Pulmonary artery endothelial cell (primary cell): ENCODE measurements at places on chromosomes 13 and 19.

DNA sequence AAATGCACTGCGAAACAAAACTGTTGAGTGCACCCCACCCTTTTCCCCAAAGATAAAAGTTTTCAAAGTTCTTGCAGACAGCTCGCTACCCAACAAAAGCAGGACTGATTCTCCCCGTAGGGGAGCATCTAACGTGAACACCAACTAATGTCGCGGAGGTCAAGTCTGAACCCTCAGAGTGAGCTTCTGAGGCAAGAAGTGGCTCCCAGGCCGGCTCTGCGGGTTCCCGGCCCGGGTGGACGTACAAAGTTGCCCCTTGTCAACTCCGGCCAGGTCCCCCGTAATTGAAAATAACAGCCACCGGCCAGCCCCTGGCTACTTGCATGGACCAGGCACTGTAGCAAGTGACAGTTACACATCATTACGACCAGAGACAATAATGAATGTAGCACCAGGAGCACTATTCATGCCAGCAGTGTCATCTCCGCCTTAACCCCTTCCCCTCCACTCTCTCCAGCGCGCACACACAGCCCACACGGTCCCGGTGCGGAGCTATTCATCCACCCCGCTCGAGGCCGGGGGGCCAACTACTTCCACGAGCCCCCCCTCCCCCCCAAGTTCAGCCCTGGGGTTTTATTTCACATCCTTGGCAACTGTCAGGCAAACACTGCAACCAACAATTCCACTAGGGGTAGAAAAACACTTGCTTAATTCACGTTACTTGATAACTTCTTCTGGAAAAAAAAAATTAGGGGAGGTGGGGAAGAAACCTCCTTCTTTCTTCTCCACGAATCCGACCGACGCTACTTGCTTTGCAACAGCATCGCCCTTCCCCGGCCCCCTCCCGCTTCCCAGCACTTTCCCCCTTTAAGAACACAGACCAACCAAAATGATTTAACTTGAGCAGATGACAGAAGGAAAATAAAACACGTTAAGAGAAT is 1.2 kb downstream of the KLF12 start:
- DNase-seq, result no peak

GRCh38 chr13:112990783-112991182 is 21.8 kb downstream of the MCF2L start:
- DNase-seq, result no peak

DNA sequence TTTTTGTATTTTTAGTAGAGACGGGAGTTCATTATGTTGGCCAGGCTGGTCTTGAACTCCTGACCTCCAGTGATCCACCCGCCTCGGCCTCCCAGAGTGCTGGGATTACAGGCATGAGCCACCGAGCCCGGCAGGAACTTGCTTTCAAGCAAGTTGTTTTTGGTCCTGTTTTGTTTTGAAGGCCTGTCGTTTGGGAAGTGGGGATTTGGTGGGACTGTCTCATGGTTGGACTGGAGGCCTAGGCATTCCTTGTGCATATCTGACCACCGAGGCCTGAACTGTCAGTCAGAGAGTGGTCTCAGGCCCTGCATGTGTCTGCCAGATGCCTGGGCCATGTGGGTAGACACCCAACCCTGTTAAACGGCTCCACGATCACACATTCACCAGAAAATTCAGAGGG is 26.3 kb downstream of the UBXN6 start:
- DNase-seq, result no peak

DNA sequence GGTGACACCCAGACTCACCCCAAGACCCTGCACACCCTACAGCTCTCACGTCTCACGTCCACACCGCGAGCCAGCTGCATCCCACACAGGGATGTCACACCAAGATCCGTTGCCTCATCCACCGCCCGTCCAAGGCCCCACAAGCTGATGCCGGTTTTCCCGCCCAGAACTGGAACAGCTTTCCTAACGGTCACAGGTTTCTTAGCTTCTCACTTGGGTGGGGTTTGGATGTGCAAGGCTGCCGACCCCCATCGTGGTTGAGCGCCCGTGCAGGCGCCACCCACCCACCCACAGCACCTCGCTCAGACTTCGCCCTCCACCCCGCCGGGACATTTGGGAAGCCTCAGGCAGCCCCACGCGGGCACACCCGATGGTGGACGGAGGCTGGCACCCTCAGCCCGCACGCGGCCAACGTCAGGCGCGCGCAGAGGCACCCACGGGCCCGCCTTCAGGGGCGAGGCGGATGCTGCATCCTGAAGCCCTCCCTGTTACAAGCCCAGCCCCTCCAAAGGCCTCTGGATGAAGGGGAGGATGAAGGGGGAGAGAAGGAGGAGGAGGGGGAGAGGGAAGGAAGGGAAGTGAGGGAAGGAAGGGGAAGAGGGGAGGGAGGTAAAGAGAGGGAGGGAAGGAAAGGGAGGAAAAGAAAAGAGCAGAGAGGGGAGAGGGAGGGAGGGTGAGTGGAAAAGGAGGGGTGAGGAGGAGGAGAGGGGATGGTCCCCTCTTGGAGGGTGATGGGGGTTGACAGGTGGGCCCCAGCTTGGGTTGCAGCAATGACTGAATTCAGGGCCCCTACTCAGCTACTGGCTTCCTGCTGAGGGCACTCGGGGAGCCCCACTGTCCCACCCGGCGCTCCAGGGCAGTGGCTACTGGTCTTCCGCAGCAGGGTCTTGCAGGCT is 12.8 kb downstream of the ONECUT3 start:
- no peak for DNase-seq

- DNase-seq, result no peak
Observed at GRCh38 chr13:106466691-106467426, 68.6 kb downstream of the EFNB2 start.

DNA sequence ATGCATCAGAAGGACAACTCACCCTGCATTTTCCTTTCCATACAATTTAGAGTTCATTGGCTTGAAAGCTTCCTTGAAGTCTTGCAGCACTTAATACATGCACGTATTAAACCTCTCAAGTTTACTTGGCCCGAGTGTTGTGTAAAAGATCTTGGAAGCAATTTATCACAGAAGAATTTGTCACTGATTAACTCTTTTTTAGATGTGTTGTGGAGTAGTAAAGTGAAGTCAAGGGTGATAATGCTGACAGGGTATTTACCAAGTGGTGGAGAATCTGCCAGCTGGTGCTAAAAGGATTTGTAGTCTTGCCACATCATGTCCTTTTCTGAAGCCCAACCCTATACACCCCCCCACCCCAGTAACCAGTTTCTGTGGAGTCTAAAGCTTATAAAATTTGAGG is 421.0 kb upstream of the MIR17HG start:
- DNase-seq, result no peak

DNA sequence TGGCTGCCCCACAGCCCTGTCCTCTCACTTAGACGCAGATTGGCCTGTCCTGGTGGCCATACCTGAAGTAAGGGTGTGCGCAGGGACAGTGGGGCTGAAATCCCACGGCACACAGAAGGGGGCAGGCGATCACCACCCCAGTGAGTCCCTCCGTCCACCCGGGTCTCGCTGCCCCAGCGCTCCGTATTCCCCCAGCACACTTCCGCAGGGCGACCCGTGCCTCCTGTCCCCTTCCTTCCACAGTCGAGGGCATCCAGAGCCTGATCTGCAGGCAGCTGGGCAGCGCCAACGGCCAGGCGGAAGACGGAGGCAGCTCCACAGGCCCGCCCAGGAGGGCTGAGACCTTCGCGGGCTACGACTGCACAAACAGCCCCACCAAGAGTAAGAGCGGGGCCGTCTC is 25.3 kb downstream of the PEX11G start:
- DNase-seq, result no peak

GRCh38 chr13:68588623-68589022 is 1358.5 kb upstream of the PCDH9 start:
- DNase-seq, result no peak

DNA sequence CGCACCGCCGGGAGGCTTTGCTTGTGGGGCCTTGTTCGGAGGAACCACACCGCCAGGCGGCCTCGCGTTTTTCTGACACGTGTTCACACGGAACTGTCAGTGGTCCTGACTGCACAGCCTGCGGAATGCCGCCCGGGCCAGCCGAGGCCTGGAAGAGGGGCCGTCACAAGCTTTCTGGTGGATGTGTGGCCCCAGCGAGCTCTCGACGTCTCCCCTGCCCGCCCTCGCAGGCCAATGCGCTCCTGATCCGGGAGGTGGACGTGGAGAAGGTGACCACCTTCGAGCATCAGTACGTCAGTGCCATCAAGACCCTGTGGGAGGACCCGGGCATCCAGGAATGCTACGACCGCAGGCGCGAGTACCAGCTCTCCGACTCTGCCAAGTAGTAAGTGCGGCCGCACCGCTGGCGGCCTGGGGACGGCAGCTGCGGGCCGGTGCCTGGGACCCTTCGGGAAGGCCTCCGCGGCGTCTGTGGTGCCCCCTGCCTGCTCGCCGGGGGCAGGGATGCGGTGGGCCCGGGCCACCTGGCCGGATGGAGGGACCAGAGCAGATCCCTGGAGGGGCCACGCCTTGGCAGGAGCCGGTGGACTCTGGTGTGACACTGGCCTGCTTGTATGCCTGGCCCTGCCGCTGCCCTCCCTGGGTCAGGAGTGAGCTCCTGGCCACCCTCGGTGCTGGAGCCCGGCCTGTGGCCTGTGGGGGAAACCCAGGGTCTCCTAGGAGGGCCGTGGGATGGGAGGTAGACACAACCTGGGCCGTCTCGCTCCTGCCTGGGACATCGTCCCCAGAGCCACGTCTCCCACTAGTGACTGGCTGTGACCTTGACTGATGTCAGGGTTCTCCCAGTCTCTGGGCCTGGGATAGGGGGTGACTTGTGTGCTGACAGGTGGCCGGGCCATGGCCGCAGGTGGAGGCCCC is 19.2 kb downstream of the GNA11 start:
- DNase-seq, result no peak

DNA sequence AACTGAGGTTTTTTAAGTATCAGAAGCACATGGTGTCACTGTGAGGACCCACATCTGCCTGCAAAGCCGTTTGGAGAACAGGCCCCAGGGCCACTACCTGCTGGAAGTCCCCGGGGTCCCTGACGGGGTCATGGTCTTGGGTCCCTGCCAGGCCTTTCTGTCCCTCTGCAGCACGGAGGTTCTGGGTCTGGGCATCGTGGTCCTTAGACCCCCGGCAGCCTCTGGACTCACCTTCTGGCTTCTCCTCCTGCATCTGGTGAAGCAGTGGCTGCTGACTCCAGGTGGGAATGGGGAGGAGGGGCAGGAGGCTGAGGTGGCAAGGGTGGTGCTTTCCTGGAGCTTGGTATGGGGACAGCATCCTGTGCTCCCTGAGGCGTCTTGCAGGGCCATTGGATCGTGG is 198.6 kb downstream of the TEX29 start:
- no peak for DNase-seq

DNA sequence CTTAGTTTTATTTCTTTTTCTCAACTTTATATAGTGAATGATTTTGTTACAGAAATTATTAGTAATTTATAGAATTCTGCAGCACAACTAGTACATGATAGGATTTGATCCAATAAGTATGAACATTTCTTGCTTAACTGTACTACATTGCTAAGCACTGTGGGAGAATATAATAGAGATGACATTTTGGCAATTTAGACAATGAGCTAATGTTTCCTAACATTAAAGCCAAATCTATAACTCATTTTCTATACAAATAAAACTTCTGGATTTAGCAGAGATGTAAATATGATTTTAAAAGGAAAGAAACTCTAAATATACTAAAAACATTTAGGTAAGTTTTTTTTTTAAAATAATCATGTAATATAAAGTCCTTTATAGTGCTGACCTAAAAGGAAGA is 87.3 kb downstream of the FNDC3A start:
- DNase-seq, result no peak
